ENCODE measurements at places on chromosomes 12 and 14.

GRCh38 chr12:111367661-111368221 is 1.2 kb downstream of the PHETA1 start:
- DNase-seq, result no peak

- no peak for DNase-seq
Observed at GRCh38 chr12:11834104-11834812, 184.8 kb downstream of the ETV6 start.

DNA sequence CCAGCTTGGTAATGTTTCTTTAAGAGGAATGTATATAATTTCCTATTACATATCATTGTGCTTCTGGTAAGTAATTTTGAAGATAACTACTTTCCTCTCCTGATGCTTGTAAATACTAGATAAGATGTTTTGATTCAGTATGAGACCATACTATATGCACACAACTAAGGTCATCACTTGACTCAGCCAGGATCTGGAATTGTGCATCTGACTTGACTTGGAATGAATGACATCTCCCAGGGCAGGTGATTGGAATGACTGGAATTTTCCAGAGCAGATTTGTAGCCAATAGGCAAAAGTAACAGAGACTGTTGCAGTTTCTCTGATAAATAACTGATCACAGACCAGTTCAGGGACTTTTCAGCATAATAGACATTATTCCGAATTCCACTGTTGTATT is 11.1 kb downstream of the BEST3 start:
- no peak for DNase-seq

DNA sequence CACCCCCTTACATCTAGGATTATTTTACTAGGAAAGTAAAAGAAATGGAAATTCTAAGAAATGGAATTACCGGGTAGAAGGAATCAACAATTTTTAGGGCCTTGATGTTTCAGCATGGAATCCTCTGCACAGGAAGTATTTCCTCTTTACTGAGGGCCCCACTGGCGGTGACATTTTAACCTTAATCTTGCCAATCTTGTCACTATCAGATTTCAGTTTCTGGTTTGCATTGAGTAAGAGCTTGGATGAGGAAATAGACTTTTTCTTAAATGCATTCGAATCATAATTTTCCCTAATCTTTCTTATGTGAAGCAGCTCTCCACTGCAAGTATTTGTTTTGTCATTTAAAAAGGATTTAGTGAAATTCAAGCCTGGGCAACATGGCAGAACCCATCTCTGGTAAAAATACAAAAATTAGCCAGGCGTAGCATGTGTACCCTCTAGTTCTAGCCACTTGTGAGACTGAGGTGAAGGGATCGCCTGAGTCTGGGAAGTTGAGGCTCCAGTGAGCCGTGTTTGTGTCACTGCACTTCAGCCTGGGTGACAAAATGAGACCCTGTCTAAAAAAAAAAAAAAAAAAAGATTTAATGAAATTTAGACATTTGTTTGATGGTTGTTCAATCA is 40.7 kb downstream of the TPCN1 start:
- DNase-seq, result peak; percentile 3

- DNase-seq, result peak; percentile 62
Observed at GRCh38 chr12:67590149-67590790, 58.3 kb upstream of the DYRK2 start.

- no peak for DNase-seq
Observed at GRCh38 chr12:131241517-131241916, 287.8 kb downstream of the ADGRD1 start.

DNA sequence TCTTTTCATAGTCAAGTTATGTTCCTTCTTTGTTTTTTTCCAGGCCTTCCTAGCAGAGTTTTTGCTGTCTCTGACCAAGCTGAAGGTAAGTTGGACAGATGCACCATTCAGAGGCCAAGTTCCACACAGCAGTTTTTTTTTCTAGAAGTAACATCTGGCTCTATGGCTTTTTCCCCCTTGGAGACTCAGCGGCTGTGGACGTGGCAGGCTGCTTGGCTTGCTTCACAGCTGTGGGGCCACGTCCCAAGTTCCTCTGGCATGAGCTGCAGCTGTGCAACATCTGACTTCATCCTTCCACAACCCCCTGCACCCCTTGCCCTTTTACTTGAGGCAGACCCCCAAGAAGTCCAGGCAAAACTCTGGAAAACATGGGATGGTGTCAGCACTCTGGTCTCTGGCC is 24.2 kb upstream of the RHOJ start:
- DNase-seq, result no peak

DNA sequence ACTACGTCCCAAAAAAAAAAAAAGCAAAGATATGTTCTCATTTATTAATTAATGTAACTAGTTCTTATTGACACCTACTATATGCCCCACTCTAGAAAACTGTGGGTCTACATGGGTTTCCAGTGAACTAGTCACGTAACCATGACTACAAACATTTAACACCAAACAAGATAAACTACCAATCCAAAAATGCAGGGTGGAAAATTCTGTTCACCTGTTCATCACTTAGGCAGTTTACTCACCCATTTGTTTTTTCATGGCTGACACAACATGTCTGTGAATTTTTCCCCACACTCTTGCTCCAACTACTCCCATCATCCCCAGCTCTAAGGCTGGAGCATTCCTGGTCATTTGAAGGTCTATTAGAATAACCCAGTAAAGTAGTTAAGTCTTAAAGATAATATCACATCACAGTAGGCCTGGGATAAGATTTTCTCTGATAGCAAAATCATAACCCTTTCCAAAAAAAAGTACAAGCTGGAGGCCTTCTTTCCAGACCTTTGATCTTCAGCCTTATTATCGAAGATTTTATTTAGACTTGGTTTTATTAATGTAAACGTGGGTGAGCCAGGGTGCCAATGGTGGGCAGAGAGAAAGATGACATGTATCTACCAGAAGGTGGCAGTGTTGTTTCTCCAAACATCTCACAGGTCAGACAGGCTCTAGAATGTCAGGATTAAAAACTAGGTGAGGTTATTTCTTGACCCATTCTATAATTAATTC is 61.6 kb upstream of the DAAM1 start:
- peak; percentile 4 for DNase-seq

GRCh38 chr12:131862084-131862441 is 32.4 kb upstream of the ULK1 start:
- no peak for DNase-seq

GRCh38 chr12:124449623-124450375 is 117.6 kb downstream of the NCOR2 start:
- no peak for DNase-seq

DNA sequence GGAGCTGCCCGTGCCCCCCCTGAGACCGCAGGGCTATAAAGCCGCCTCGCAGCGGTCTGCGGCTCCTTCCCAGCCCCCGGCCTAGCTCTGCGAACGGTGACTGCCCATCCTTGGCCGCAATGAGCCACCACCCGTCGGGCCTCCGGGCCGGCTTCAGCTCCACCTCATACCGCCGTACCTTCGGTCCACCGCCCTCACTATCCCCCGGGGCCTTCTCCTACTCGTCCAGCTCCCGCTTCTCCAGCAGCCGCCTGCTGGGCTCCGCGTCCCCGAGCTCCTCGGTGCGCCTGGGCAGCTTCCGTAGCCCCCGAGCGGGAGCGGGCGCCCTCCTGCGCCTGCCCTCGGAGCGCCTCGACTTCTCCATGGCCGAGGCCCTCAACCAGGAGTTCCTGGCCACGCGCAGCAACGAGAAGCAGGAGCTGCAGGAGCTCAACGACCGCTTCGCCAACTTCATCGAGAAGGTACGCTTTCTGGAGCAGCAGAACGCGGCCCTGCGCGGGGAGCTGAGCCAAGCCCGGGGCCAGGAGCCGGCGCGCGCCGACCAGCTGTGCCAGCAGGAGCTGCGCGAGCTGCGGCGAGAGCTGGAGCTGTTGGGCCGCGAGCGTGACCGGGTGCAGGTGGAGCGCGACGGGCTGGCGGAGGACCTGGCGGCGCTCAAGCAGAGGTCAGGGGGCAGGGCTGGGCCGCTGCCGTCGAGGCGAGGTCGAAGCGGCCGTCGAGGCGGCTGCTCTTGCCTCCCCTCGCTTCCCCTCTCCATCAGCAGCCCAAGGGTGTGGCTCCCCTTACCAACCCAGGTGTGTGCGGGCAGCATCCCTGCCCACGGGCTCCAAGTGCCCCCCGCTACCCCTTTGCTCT is at the start of gene PRPH:
PRPH (plus strand) TSS at position 66 of the 855 bp plus-strand sequence; CDS start at position 120, 54 bp downstream.
- DNase-seq, result no peak

DNA sequence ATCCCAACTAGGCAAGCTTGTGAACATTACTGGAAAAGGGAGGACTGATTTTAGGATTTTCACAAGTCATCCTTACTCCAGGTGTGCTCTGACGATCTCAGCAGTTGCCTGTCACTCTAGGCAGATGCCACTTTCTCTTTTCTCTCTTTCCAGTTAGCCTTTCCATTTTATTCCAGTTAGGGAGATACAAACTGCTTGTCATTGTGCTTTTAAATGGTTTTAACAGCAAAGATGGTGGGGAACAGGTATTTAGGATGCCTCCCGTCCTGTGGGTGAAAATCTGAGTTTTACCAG is 1.2 kb downstream of the PA2G4 start:
- no peak for DNase-seq

DNA sequence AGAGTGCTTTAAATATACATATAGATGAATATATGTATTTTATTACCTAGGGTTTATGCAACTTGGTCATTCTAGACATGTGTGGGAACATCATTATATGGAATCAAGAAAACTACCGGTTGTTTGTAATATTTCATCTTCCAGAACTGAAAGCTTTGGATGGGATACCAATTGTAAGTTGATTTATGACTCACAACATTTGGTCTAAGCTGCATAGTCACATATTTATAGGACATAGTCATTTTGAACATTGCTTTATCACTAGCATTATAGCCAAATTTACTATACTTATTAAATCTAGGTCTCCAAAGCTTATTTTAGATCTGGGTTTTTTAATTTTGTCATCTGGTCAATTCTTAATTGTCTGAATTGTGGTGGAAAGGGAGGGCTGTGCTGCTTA is 83.7 kb upstream of the PCNX4 start:
- no peak for DNase-seq

DNA sequence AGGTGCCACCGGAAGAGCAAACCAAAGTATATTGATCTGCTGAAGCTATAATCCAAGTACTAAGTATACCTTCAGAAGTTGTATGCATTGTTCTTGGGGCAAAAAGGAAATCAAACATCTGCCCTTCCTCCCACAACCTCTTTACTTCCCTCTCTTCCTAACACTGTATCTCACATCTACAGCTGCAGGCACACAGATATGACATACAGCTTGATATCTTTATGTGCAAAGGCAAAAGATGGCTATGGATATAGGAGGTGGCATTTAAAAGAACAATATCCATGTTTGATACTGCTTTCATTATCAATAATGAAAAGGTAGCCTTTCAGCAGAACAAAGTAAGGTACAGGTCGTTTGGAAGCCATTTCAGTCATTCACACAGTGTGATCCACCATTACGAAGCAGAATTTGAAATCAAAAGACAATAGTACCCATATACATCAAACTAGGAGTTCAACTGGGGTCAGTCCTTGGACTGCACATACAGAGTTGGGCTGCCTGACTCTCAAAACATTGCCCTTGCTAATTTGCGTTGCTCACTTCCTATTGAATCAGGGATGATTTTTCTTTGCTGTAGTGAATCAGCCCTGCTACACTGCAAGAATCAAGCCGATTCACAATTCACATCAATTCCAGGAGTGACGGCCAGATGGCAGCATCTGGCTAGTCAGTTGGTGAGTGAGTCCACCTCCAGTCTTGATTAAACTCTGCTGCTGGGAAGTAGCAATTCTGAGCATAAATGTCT is 8.9 kb downstream of the ANG start:
- peak; percentile 53 for DNase-seq

GRCh38 chr12:113002155-113002554 is 23.8 kb downstream of the OAS2 start:
- no peak for DNase-seq

- DNase-seq, result no peak
Observed at GRCh38 chr12:129961091-129961490, 57.3 kb upstream of the TMEM132D start.

GRCh38 chr14:54314365-54315104 is 82.3 kb upstream of the CDKN3 start:
- no peak for DNase-seq

GRCh38 chr12:56546680-56547079 is 25.1 kb downstream of the RBMS2 start:
- no peak for DNase-seq

DNA sequence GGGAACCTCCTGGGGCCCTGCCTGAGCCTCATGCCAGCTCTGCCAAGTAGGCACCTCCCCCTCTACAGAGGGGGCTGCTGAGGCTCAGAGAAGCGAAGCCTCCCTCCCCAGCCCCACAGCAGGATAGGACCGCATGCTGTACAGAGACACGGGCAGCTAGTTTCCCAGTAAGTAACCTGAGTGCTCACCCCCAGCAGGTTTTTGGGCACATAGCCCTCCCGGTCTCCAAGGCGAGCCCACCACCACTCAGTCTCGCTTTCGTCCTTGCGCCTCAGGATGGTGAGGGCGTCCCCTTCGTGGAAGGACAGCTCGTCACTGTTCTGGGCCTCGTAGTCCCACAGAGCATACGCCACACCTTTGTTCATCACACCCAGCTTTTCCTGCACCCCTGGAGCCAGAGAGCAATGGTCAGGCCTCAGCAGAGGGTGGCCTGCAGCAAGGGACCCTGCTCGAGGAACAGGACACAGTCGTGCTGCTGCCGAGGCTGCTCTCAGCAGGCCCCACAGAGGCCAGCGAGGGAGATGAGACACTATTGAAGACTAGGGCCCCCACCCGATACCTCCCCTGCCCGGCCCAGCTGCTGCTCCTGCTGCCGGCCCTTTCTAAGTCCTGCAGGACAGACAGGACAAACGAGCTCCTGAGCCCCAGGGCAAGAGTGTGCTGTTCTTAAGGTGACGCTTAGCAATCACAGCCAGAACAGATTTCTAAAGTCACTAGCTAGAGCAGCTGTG is 20.4 kb downstream of the ZFYVE21 start:
- no peak for DNase-seq

DNA sequence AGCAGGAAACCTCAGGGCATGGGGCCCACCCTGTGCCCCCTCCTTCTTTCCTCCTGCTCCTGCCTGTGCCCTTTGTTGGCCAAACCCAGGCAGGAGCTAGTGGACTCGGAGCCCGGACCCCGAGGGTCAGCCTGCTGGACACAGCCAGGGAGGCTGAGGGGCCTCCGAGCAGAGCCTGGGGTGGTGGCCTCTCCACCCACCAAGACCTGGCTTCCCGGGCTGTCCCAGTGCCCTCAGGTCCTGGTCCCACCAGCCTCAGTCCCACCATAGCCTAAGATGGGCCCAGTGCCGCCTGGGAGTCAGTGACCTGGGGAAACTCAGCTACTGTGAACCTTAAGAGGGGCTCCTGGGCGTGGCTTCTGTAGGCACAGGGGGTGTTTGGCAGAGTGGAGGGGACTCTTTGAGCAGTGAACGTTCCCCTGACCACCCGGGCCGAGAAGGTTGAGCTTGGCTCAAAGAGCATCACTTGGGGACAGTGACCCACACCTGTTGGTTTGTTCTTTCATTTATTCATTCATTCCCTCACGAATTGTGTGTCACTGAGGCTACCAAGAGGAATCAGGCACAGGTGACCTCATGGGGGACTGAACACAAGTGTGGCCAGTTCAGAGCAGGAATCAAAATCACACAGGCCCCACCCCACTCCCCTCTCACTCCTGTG is 266.1 kb downstream of the ADGRD1 start:
- no peak for DNase-seq

DNA sequence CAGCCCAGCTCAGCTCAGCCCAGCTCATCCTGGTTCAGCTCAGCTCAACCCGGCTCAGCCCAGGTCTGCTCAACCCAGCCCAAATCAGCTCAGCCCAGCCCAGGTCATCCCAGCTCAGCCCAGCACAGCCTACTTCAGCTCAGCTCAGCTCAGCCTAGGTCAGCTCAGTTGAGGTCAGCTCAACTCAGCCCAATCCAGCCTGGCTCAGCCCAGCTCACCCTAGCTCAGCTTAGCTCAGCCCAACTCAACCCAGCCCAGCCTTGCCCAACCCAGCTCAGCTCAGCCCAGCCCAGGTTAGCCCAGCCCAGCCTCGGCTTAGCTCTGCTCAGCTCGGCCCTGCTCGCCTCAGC is 332.3 kb downstream of the TMEM121 start:
- peak; percentile 24 for DNase-seq

GRCh38 chr12:88716240-88716639 is 136.0 kb upstream of the KITLG start:
- no peak for DNase-seq

Data from T-cell (primary cell).